Activated T-cell treated with anti-CD3 and anti-CD28 coated beads, Interleukin-2, amount 50 U/mL, for 72 hours (primary cell): ENCODE measurements at places on chromosomes 3 and 15. TPM values are rescaled to one million over a fixed set of nuclear protein-coding genes. Genes with fewer than 3 reads are reported as not detected.

DAZL gene
- not detected for total RNA-seq

FGD5 gene
- not detected for total RNA-seq

DNA sequence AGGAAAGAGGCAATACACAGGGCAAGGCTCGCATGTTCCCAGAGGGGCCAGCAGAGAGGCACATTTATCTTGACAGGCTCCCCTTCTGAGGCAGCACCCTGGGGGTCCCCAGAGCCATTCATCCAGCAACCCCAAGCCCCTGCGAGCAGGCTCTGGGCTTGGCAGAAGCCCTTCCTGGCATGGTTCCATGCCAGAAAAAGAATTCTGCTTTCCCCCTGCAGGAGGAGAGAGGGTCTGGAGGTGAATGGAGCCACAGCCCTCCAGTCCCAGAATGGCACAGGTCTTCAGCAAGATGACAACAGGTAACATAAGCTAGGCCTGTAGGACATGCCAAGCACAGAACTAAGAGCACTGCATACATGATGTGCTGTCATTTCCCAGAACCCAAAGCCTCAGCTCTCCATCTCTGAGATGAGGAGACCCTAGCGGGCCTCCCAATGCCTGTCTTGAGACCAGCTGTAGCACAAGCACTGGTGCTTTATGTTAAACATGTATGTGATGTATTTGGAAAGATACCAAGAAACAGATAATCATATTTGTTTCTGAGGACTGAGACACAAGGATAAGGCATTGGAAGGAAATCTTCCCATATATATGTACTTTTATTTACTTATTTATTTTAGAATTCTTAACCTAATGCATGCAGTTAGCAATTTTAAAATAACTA lies 121.6 kb downstream of the ALDH1A2 start:
- DNase-seq: no peak

DNA sequence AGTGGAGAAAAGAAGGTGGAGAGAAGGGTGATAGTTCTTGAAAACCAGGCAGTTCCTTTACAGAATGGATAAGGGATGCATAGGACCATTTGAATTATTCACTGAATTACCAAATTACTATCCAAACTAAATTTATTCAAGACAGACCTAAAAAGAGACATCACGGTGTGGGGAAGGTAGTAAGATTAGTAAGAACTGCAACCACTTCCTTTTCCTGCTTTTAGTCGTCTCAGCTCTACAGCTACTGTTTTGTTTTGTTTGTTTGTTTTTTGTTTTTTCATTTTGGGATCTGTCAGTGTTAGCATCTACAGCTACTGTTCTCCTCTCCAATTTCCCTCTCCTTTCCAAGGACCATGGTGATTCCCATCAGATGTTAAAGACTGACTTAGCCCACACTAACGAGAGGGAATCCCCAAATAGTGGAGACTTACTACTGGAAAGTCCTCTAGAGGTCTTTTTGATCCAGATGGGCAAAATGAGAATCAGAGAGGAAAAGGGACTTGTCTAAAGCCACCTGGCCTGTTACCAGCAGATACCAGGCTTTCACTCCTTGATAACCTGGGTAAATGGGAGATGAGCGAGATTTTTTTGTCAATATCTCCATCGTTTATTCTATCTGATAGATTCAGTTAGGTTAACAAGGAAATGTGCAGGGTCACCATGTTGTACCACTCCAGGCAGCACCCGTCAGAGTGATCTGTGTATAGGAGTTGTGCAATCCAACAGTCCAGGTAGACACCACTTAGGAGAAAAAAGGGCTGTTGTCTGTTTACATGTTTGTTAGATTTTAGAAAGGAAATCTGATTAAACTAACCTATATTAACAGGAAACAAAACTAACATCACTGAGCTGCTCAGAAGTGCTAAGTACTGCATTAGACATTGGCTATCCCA lies 6.0 kb downstream of the HCLS1 start:
- no peak for DNase-seq

GRCh38 chr3:139534455-139534812 lies 5.1 kb downstream of the RBP1 start:
- no peak for DNase-seq

- no peak for DNase-seq
Observed at GRCh38 chr3:149902498-149903139, 68.1 kb downstream of the PFN2 start.

GRCh38 chr15:70892002-70892911 lies at the start of the genes LRRC49 and THAP10:
LRRC49 (plus strand) TSS chr15:70892826; CDS start chr15:70892895, 69 bp downstream.
THAP10 (minus strand) TSS chr15:70892433; CDS start chr15:70892272, 161 bp downstream.
- peak; percentile 67 for DNase-seq

- no peak for DNase-seq
Observed at GRCh38 chr3:87968668-87969067, 90.1 kb downstream of the CGGBP1 start.

DNA sequence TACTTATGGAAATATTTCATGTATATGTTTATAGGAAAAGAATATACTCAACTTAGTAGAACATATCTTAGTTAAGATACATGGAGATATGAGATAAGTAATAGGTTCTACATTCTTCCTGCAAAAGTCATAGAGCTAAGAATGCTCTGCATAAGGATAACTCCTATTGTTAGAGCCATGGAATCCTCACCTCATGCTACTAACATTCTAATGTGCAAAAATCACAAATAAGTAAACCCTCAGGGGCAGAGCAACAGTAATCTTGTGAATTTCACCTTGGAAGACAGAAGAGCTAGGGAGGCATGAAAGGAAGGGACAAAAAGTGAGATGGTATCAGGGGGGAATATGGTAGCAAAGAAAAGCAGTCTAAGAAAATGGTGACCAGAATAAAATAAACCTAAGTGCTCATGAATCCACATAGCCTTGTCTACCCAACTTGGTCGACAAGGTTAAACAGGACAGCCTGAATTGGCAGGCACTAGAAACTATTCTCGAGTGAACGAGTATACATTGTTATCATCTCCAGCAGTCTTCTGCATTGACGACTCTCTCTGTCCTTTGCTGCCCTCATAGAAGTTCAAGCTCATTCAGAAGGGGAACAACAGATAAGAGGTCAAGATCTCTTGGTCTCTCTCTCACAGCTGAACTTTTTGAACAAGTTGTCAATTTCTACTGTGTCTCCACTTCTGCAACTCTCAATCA lies 52.8 kb downstream of the XRN1 start:
- DNase-seq: no peak

GRCh38 chr3:125154110-125154509 lies 58.4 kb downstream of the SLC12A8 start:
- no peak for DNase-seq

GRCh38 chr3:136070953-136071949 lies 105.7 kb downstream of the PPP2R3A start:
- no peak for DNase-seq

C3orf85 gene
- not detected for total RNA-seq

DNA sequence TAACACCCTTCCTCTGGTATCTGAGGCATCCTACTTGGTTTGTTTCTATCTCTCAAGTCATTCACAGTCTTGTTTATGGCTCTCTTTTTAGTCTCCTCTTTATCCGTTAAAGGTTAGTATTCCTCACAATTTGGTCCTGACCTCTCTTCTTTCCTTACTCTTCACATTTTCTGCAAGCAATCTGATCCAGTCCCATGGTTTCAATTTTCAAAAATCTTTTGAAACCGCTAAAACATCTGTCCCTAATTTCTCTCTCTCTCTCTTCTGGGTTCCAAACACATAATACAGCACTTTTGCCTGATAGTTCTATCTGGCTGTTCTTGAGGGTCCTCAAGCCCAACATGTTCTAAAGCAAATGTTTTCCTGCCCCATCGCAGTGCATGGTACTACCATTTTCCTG lies 149.0 kb downstream of the SERPINI1 start:
- DNase-seq: no peak

DNA sequence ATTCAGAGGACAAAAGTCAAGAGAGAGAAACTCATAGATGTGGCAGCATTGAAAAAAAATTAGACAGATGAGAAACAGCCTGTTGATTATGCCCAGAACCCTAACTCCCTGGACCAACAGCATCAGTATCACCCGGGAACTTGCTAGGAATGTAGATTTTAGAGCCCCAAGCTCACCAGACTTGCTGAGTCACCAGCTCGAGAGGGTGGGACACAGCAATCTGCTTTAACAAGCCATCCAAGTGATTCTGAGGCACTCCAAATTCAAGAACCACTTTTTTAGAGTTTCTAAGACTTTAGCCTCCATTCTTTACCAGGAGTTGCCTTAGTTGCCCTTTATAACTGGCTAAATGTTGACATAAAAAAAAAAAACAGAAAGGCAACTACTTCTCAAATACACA lies 70.9 kb downstream of the CGGBP1 start:
- DNase-seq: no peak

GRCh38 chr3:13515786-13516759 lies 32.9 kb upstream of the FBLN2 start:
- DNase-seq: no peak

REC114 gene
- total RNA-seq: not detected

GRCh38 chr3:73471986-73472787 lies 152.6 kb downstream of the PDZRN3 start:
- no peak for DNase-seq

DNA sequence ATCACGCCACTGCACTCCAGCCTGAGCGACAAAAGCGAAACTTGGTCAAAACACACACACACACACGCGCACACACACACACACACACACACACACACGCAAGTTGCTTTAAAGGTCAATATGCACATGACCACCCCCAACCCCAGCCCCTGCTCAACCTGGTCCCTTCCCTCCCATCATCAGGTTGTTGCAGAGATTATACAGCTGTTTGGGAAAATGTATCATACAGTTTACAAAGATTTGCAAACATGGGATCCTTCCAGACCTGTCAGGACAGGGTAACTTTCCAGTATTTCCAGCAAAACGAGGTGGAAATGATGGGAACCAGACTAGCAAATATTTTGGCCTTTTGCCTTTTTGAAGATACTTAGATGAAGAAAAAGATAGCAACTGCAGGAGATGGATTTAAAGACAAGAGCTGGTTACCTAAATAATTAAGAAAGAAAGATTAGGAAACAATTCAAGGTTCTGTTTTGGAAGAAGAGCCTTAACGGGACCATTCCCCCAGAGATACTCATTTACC lies 80.2 kb downstream of the TNIK start:
- no peak for DNase-seq

HIGD2B gene
- total RNA-seq: 0.30 TPM

GHRL gene
- 1.3 TPM for total RNA-seq

SYNPR gene
- not detected for total RNA-seq

DNA sequence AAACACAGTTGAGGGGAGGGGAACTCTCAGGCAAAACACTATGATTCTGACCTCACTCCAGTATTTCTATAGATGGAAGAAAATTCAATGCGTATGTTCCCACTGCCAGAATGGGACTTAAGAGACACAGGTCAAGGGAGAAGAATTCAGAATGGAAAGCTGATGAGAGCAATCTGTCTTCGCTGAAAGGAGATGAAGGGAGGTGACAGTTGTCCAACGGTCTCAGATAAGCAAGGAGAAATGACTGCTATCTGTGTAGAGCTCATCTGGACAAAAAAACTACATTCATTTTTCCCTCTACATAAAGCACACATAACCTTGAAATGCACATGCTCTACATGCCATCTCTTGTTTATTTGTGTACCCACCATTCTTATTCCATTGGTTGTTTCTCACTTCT lies 405.1 kb downstream of the LSAMP start:
- DNase-seq: no peak

- DNase-seq: no peak
Observed at GRCh38 chr3:170579646-170580045, 6.2 kb downstream of the SLC7A14 start.

DNA sequence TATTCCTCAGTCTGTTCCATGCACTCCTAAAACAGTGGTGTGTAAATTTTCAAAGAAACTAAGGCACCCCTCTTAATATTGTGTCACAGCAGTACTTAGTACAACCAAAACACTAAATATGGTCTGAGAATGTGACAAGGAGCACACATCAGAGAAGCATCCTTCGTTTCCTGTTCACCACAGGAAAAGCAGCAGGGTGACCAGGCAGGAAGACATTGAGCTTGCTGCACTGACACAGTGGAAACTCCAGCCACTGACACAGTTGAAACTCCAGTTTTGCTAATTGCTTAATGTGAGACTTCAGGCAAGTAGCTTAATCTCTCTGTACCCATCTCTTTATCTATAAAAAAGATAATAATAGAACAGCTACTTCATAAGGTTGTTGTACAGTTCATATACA lies 353.0 kb upstream of the RORA start:
- DNase-seq: no peak

GRCh38 chr3:21613372-21614070 lies 137.5 kb downstream of the ZNF385D start:
- no peak for DNase-seq

DNA sequence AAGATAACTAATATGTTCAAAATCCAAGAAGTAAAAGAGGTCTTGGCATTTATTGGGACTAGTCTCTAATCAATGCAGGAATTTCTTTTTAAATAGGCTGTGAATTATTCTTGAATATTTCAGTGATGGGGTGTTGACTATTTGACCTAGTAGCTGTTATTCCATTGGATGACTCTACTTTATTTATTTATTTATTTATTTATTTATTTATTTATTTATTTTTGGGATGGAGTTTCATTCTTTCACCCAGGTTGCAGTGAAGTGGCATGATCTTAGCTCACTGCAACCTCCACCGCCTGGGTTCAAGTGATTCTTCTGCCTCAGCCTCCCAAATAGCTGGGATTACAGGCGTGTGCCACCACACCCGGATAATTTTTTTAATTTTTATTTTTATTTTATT lies 1227.8 kb downstream of the ZPLD1 start:
- DNase-seq: no peak

PLXNA1 gene
- 3.7 TPM for total RNA-seq

DNA sequence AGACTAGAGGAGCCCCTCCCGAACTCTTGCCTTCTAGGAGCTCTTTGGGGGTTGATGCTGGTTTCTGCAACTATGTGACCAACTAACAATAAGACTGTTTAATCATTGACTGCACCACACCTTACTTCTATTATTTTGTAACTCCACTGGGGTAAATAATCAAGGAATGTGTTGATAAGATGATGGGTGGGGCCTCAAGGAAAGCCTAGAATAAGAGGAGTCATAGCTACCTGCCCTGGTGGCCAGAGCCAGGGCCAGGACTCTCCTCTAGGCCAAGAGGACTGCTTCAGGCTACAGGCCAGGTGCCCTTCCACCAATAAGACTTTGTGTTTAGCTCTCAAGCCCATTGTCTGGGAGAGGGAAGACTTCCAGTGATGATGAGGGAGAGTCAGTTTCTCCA lies 41.2 kb upstream of the PIAS1 start:
- no peak for DNase-seq

- DNase-seq: peak; percentile 95
Observed at GRCh38 chr3:50245831-50246516, 10.0 kb downstream of the GNAI2 start.

- no peak for DNase-seq
Observed at GRCh38 chr3:47414161-47414564, 33.3 kb downstream of the PTPN23 start.

- DNase-seq: no peak
Observed at GRCh38 chr3:4988983-4989834, 10.0 kb downstream of the BHLHE40 start.
